AG09319 (cell line): ENCODE measurements at places on chromosomes 4 and X.

- DNase-seq = no peak
These were observed 415.2 kb upstream of the HS3ST1 start for GRCh38 chr4:11843927-11844326.

DNA sequence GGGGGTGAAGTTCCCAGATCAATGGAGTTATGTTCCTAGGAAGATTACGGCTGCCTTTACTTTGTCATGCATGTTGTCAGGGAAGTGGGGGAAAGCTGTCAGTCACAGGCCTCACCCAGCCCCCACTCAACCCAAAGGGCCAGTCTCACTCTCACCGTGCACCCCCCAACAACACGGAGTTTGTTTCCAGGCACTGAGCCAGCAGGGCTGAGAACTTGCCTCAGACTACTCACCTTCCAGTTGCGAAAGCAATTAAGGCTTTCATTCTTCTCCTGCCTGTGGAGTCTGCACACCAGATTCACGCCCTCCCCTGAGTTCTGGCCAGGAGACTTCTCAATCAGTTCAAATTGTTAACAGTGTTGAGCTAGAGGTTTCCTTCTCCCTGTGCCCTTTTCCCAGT, 114.3 kb downstream of the SH3BGRL start:
- no peak for DNase-seq

GRCh38 chr4:168336837-168337549, 18.4 kb upstream of the DDX60 start:
- no peak for DNase-seq

- DNase-seq = no peak
These were observed 51.4 kb upstream of the EMCN start for GRCh38 chr4:100569196-100569595.

- no peak for DNase-seq
These were observed 4.5 kb upstream of the TMEM255A start for GRCh38 chrX:120315776-120316175.

DNA sequence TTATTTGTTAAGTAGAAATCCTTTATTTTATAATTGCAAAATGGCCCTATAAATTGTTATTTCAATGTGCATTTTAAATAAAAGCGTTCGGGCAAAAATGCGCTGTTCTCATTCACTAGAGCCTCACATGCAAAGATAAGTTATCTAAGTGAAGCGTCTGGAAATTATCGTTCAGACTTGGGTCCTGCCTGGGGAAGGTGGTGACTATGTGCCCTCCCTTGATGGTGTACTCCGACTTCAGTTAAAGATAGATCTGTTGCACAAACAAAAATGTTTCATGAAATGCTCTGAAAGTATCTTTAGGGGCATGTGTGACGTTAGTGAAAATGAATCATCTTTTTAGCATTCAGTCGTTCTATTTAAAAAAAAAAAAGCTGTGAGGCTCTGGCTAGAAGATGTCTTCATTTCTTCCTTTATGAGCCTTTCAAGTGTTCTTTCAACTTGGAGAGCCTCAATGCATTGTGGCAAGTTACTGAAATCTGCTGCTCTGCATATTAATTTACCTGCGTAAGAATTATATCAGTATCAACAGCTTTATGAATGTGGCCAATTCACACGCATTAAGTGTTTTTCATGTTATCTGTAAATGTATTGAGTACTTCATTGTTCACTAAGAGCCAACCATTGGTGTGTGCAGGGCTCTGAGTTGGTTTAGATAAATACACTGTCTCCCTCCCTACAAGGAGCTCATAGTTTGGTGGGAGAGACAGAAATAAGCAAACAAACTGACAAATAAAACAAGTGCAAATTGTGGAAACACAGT, 83.0 kb downstream of the AFF1 start:
- no peak for DNase-seq

DNA sequence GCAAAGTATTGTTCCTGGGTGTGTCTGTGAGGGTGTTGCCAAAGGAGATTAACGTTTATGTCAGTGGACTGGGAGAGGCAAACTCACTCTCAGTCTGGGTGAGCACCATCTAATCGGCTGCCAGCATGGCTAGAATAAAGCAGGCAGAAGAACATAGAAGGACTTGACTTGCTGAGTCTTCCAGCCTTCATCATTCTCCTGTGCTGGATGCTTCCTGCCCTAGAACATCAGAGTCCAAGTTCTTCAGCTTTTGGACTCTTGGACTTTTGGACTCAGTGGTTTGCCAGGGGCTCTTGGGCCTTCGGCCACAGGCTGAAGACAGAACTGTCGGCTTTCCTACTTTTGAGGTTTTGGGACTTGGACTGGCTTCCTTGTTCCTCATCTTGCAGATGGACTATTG, 15.3 kb upstream of the ENPP6 start:
- DNase-seq = no peak

- no peak for DNase-seq
These were observed 55.6 kb downstream of the CYLC1 start for GRCh38 chrX:83916525-83916924.

- DNase-seq = no peak
These were observed 66.2 kb upstream of the ATXN3L start for GRCh38 chrX:13386092-13386491.

GRCh38 chrX:118455013-118455412, 40.6 kb upstream of the DOCK11 start:
- DNase-seq = no peak

DNA sequence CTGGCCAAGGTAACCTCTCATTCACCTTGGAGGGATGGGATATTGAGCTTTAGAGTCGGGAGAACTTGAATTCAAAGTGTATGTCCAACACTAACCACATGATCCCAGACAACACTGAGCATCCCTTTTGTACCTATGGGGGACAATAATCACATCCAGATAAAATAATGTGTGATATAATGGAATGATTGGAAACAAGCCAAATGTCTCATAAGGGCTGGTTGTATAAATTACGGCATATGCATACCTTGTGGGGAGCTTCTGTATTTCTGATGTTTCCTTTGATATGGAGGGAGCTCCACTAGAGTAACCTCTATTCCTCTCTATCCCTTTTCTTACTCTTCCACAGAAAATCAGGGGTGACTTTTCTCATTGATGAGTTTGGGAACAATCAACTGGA, 40.7 kb upstream of the LDB2 start:
- DNase-seq = no peak

DNA sequence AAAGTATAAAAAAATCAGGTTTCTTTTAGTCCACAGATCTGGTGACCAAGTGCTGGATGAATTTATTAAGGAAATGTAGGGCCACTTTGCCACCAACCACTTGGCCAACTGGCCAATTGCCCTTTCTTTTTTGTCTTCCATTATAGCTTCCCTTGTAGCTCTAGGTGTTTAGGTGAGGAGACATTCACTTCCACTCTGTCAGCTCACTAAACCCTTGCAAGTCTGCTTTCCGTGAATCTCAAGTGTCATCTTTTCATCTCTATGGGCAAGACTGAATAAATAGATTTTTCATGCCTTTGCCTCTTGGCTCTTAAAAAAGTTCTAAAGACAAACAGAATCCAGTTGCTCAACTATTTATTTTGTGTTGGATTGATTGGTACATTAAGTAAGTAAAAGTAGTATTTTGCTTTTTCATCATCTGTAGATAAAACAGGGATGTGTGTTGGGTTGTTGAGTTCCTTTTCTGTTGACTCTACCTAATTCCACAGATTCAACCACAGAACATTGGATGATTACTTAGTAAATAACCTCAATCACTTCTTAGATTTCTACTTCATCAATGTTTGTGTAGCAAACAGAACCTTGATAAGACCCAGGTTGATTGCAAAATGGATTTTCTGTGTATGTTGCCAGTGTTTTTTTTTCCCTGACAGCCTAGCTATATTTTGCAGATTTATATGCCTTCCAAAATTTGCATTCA, 68.1 kb upstream of the GRXCR1 start:
- no peak for DNase-seq

GRCh38 chr4:19512086-19512485, 739.6 kb upstream of the SLIT2 start:
- no peak for DNase-seq

GRCh38 chr4:2165391-2165790, 76.5 kb downstream of the HAUS3 start:
- no peak for DNase-seq

DNA sequence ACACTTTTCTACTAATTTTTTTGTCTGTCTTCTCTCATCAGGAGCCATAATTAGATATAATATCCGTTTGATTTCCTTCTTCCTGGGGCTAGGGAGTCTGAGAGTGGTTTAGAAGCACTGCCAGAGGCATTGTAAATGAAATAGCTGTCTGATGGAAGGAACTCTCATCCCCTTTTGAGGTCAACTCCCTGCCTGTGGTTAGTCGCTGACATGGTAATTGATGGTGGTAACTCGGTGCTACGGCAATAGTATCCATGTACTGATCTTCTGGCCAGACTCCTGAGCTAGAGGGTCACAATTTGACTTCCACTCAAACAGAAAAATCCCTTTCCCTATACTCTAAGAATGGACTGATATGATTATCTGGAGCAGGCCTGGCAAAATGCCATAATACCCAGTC, 108.1 kb upstream of the TRPC5 start:
- DNase-seq = no peak

DNA sequence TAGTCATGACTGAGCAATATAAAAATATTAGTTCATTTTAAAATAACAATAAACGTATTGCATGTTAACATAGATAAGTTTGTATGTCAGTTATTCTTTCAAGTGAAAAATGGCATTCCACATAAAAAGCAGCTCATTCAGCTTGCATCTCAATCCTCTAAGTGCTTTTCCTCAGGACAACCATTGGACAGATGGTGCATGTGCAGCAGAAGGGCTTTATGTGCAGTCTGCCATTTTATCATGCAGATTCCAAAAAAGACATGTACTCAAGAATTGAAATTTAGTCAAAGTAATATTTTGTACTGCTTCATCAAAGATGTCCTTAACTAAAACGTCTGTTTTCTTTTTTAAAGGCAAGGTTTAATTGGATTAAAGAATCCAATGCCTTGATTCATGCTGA, 93.4 kb downstream of the RS1 start:
- DNase-seq = no peak

- DNase-seq = no peak
These were observed 108.3 kb upstream of the DIAPH2 start for GRCh38 chrX:96576368-96576767.
